ENCODE measurements at places on chromosomes 12 and 14. TPM values are rescaled to one million over a fixed set of nuclear protein-coding genes. Genes with fewer than 3 reads are reported as not detected.

MGP gene
- total RNA-seq, result 63.0 TPM

DNA sequence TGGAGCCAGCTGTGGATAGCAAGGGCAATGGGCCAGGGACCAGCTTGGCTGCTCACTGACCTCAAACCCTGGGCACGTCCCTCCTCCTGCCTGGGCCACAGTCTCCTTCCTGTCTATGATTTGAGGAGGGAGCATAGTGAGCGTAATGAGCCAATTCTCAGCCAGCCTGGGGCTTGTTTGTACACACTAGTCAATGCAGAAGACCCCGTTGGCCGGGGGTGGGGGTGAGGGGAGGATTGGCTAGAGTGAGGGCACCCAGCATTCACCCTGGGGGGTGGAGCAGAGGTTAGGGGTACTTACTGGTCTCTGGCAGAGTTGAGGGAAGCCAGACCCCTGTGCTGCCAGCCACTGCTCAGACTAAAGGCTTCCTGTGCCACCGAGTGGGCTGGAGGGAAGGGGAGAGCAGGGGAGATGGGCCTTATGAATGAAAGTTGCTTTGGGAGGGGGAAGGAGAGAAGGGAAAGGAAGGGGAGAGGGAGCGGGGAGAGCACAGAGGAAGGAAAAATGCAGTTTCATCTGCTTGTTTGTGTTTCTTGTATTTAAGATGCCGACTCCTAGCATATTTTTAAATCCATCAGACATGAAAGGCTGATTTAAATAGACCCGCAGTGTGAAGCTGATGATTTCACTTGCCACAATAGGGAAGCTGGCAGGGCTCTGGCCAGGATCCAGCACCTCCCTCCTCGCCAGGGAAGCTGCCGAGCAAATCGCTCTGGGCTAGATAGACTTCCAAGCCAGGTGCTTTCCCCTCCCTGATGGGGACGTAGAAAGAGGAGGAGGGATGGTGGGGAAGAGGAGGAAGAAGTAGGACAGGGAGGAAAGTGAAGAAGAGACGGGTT is 114.0 kb downstream of the PRMT8 start:
- peak; percentile 53 for DNase-seq

PLEKHG7 gene
- total RNA-seq, result not detected

- peak; percentile 6 for DNase-seq
Observed at GRCh38 chr12:32756476-32757066, 874 bp upstream of the YARS2 start.

Data from dermis blood vessel endothelial cell (primary cell).